Progenitor cell of endocrine pancreas (in vitro differentiated cells): ENCODE measurements at places on chromosomes 6 and 20. TPM values are rescaled to one million over a fixed set of nuclear protein-coding genes. Genes with fewer than 3 reads are reported as not detected.

Gene BEND6
- total RNA-seq: 0.46 and 0.64 TPM in 2 replicates

Gene EPPIN
- not detected in 2 replicates for total RNA-seq

Gene WFDC5
- not detected in 2 replicates for total RNA-seq

Gene DUSP15
- 13.2 and 14.9 TPM in 2 replicates for total RNA-seq
